ENCODE measurements at places on chromosomes 7 and 10.
A peak's percentile ranks its signal among the peaks of the same experiment; 100 is the strongest.

DNA sequence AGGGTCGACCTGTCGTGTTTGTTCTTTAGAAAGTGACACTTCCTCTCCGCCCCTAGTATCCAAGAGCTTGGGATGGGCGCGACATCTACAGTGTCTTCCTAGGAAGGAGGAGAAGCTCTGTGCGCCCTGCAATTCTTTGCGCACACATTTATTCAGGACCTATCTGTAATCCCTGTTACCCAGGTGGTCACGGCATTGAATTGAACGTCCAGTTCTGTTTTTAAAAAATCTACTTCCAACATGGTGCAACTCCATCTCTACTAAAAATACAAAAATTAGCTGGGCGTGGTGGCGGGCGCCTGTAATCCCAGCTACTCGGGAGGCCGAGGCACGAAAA is 606 bp upstream of the LAMB1 start:
- no peak for ATAC-seq

DNA sequence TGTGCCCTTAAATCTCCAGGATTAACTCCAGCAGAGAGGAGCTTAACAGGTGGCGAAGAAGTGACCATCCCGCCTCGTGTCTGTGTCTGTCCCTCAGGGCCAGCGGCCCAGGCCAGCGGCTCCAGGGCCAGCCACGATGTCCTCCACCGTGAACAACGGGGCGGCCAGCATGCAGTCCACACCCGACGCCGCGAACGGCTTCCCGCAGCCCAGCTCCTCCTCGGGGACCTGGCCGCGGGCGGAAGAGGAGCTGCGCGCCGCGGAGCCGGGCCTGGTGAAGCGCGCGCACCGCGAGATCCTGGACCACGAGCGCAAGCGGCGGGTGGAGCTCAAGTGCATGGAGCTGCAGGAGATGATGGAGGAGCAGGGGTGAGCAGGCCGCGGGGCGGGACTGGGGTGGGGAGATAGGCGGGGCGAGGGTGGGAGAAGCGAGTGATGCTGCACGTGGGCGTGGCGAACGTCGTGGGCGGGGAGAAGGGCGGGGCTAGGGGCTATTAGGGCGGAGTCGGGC is 33.3 kb downstream of the SRRM3 start:
- peak; percentile 81 for ATAC-seq

DNA sequence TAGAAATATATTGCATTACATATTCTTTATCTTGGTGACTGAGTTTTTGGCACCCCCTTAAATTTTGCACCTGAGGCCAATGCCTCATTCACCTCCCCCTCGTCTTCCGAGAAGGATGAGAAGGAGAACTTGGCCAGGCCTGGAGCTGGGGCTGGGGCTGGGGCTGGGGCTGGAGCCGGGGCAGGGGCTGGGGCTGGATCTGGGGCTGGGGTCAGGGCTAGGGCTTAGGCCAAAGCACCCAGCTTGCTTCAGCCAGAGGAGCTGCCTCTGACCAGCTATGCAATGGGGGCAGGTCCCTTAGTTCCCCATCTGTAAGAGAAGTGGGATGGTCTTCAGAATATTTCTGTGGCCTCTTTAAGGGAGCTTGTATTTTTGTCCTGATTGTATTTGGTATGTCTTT is 3.8 kb upstream of the PRKAG2 start:
- no peak for ATAC-seq

GRCh38 chr7:112873831-112874553 is 83.8 kb upstream of the TMEM168 start:
- ATAC-seq: peak; percentile 69

DNA sequence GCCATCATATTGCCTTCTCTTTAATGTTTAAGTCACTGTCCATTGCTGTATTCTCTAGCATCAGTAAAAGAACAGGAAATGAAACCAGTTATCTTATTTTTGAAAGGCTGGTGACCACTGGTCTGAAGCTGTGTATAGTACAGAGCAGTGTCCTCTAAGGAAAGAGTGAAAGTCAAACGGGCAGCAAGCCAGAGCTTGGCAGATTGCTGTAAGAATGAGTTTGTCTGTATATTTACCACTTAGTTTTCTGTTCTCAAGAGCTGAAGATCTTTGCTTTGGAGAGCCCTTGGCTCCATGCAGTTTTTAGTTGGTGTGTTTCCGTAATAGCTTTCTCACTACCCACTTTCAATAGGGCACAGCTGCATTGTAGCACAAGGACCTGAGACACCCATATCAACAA is 31.9 kb downstream of the PCBD1 start:
- no peak for ATAC-seq

GRCh38 chr7:6571160-6571779 is 6.0 kb upstream of the ZDHHC4 start:
- ATAC-seq: peak; percentile 38

DNA sequence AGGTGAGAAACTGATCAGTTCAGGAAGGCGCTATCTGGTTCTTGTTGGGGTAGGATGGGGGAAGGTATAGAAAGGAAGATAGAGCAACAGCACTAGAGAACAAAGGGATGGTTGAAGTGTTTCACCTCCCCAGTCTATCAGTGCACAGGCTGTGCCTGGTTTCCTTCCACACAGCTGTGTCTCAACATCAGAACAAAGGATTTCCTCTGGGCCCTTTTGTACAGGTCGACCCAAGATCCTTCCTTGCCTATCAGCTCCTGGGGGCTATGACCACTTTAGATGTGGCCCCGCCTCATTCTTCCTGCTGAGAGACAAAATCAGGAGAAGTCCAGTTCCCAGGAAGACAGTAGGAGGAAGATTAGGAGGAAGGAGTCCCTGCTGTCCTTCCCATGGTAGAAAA is 65.6 kb downstream of the NAMPT start:
- no peak for ATAC-seq

GRCh38 chr7:83347945-83348444 is 185.3 kb upstream of the PCLO start:
- ATAC-seq: no peak

- no peak for ATAC-seq
Measured at GRCh38 chr10:116766241-116766827, 24.0 kb upstream of the HSPA12A start.

DNA sequence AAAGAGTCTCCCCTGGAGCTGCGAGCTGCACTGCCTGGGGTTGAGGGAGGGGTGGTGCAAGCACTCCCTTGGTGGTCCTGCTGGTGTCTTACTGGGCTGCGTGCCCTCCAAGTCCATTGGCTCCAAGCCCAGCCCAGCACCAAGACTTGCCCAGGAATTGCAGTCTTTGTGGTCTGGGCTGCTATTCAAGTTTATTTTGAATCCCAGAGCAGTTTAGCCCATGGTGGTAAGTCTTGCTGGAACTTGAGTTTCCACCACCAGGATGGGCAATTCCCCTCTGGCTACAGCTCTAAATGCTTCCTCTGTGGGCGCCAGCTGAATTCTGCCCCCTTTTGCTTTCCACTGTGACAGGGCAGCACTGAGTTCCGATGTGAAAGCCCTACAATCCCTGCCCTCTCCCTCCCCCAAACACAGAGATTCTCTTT is 25.1 kb downstream of the GALNT11 start:
- no peak for ATAC-seq

DNA sequence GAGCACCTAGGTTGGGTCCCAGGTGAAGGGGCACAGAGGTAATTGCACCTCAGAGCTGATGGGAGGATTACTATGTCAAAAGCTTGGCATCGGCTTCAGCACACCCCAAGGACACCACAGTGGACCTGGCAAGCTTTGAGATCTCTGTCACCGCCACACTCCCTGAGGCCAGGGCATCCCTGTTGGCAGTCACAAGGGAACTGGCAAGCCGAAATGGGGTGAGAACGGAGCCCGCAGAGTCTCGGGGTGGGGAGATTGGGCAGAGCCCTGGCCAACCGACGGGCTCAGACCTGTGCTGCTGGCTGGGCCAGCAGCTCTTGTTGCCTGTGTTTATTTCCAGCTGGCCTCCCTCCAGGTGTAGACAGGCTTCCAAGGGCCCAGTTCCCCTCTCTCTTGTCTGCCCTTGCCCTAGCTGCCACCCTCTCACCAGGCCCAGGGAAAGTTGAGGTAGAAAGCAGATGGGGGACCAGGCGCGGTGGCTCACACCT is 2.5 kb downstream of the HSPB1 start:
- ATAC-seq: no peak
